ENCODE measurements at places on chromosomes 16 and 17.

- peak; percentile 30 for DNase-seq
Observed at GRCh38 chr17:45405250-45406086, 27.2 kb downstream of the ARHGAP27 start.

DNA sequence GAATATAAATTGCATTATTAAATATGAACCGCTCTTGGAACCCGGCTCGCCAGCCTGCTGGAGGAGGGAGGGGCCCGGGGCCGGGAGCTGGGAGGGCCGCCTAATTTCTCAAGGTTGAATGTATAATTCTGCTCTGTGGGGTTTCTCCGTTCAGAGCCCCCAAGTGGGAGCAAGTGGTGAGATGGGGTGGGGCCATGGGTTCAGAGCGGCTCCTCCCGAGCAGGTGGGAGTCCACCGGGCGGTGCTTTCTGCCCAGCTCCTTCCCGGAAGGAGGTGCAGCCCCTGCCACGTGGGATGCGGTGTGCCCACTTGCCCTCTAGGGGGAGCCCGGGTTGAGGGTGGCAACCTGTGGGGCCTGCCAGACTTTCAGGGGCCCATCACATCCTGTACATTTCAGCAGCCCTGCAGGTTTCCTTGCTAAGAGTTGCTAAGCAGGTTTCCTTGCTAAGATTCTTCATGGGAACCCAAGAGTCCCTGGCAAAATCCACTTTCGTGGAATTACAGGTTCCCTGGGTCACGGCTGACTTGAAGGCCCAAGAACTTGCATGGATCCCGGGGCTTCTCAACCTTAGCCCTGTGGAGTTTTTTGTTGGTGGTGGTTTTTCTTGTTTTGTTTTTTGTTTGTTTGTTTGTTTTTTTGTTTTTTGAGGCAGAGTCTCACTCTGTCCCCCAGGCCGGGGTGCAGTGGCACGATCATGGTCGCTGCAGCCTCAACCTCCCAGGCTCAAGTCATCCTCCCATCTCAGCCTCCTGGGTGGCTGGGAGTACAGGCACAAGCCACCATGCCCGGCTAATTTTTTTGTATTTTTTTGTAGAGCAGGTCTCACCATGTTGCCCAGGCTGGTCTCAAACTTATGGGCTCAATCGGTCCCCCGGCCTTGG lies 196.7 kb upstream of the GSE1 start:
- peak; percentile 52 for DNase-seq

DNA sequence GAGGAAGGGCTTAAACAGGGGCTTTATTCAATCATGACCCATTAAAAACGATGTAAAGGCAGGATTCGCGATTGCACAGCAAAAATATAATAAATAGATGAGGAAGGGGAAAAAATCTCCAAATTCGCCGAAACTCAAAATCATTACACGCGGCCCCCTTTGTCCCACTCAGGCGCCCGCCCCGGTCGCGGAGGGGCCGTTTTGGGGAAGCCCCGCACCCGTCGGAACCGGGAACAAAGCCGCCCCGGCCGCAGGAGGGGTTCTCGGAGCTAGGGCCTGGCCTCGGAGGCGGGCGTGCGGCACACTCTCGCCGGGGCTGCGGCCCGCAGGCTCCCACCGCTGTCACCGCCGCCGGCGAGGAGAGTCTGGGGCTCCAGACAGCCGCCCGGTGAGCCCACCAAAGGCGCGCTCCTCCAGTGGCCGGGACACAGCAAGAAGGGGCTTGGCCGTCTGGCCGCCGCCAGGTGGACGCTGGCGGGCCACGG lies 521 bp downstream of the C16orf87 start:
- no peak for DNase-seq

DNA sequence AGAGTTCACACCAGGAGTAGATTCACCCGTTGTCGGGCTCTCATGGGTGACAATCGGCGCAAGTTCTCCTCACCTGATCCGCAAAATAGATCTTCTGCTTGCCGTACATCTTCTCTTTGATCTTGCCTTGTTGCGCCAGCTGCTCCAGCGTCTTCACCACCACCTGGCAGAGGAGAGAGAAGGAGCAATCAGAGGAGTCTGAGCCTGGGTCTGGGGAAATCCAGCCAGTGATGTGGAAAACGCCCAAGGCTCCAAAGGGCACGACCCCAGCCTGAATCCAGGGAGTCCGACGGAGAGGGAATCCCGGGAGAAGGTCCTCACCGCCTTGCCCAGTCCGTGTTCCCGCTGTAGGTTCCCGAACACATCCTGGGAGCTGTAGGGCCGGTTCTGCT lies 393 bp downstream of the PSMC3IP start:
- DNase-seq: no peak

- no peak for DNase-seq
Observed at GRCh38 chr17:14346801-14347200, 45.9 kb downstream of the HS3ST3B1 start.

GRCh38 chr16:78205506-78205905 lies 106.1 kb downstream of the WWOX start:
- DNase-seq: no peak

DNA sequence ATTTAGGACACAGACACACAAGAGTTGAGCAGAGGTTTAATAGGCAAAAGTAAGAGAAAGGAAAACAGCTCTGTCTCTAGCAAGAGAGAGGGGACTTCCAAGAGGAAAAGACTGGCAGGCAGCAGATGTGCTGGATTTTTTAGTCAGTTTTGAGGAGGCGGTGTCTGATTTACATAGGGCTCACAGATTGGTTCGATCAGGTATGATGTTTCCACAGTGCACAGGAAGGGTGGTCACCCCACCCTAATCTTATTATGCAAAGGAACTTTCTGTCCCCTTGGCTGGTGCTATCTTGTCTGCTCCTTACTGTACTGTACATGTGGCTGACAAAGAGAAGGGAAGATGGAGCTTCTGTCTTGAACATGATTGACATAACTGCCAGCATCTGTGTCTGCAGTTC lies 25.3 kb downstream of the BFAR start:
- no peak for DNase-seq

GRCh38 chr16:55325080-55325447 lies 1.1 kb downstream of the IRX6 start:
- DNase-seq: no peak

- no peak for DNase-seq
Observed at GRCh38 chr17:71926746-71927398, 193.9 kb upstream of the SOX9 start.

- DNase-seq: peak; percentile 59
Observed at GRCh38 chr17:1562176-1562643, 382 bp downstream of the PITPNA start.

DNA sequence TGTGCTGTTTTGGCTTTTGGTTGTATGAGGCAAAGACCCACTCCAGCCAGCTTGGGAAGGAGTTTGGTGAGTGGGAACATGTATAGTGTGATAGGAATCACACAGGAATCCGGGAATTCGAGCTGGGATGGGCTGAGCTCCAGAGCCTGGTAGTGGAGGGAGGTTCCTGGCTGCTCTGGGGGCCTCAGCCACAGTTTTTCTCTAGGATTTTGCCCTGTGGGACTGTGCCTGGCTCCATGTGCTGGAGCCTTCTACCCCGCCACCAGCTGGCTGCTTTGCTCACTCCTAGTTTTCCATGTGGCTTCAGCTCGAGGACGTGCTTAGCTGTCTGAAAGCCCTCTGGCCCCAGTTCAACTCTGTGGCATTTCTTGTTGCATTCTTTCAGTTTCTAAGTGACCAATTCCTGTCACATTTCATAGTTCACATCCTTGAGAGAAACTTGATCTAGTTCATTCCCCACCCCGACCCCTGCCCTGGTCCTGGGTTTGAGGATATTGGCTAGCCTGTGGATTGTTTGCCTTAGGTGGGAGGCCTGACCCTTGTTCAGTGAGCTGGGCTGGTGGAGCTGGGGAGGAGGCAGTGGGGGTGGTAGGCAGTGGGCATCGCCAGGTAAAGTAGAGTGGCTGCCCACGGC lies 5.0 kb downstream of the SEC14L1 start:
- DNase-seq: peak; percentile 78

DNA sequence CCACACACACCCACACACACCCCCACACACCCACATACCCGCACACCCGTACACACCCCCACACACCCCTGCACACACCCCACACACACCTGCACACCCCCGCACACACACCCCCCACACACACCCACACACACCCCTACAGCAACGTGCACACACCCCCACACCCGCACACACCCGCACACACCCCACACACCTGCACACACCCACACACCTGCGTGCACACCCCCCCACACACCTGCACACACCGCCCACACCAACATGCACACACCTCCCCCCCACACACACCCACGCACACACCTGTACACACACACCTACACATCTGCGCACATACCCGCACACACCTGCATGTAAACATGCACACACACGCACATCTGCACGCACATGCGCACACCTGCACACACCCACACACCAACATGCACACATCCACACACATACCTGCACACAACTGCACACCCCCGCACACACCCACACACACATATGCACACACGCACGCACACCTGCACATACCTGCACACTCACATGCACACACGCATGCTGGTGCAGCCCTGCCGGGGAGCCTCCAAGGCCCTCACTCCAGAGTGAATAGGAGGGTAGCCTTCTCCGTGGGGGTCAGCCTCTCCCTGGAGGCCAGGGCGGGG lies 7.5 kb downstream of the ASPSCR1 start:
- DNase-seq: no peak

All from AG08395 (cell line).